GOT3 (cell line): ENCODE measurements at places on chromosomes 12 and 14.

GRCh38 chr12:27810756-27811155 is 30.7 kb upstream of the MANSC4 start:
- no peak for DNase-seq

DNA sequence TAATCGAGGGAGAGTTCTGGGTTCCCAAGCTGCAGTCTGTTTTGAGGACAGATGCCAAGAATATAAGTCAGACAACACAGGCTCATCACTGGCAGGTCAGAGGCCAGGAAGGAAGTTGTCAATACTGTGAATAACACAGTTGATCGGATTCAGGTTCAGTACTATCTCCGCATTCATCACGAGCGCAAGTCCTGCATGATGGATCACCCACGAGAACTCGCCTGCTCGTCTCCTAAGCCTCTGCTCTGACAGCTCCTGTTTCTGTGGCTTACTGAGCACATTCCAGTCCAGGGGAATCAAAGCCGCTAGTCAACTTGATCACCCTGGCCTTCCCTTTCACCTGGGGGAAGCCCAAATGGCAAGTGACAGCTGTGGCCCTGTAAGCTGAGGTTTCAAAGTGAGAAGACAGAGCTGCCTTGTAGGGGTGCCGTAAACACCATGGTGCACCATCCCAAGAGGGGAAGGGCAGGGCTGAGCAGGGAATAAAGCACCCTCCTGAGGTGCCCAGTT is 60.1 kb upstream of the DICER1 start:
- no peak for DNase-seq

DNA sequence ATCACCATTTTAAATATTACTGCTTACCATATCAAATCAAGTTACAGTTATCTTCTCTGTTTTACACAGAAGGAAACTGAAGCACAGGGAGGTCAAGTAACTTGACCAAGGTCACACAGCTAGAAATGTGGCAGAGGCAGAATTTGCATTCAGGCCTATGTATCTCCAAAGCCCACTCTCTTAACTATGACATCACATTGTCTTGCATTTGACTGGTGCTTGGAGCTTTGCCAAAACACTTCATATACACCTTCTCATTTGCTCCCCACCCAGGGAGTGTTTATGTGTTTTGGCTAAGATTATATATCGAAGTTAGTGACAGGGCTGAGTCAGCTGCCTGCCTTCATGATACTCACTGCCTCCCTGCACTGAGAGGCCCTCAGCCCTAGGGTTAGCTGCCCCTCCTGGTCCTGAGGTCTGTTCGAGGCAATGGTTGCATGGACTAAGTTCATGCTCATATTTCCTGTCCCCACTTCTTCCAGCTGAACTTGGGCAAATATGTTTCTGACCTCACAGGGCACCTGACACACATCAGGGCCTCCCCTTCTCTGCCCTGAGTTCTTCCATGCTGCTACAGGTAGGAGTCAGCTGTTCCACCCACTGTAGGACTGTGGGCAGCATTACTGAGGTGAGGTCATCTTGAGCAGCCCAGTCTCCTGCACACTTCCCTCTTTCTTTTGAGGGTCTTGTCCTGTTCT is 1.8 kb downstream of the GALNT6 start:
- DNase-seq: no peak

- no peak for DNase-seq
These were observed 71.3 kb downstream of the LRP6 start for GRCh38 chr12:12195516-12195915.

DNA sequence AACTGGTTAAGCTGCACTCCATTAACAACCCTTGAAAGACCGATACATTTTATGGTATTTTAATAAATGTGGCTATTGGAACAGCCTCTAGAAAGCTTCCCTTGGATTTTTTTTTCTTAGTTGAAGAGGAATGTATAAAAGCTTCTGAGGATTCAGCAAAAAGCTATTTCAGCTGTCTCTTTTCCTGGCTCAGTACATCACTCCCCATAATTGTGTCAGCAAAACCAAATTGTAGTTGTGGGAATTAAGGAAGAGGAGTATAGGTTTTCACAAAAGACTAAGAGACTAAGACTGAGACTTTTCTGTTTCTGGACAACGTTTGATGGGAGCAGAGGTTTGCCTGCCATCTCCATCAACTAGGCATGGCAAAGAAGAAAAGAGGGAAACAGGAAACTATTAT is 106.5 kb downstream of the C12orf50 start:
- DNase-seq: no peak

DNA sequence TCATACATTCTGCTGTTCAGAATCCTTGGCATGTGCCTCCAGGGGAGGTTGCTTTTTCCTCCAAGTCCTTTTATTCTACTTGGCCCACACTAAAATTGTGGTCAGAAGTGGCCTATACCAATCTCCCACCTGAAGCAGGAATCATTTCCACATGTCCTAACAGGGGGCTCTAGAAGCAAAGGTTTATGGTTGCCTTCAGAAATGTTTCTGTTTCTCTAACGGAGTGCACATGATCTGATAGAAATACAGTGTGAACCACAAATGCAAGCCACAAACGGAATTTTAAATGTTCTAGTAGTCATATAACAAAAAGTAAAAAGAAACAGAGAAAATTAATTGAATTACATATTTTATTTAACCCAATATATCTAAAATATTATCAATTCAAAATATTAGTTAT is 4.0 kb downstream of the PTGER2 start:
- no peak for DNase-seq

DNA sequence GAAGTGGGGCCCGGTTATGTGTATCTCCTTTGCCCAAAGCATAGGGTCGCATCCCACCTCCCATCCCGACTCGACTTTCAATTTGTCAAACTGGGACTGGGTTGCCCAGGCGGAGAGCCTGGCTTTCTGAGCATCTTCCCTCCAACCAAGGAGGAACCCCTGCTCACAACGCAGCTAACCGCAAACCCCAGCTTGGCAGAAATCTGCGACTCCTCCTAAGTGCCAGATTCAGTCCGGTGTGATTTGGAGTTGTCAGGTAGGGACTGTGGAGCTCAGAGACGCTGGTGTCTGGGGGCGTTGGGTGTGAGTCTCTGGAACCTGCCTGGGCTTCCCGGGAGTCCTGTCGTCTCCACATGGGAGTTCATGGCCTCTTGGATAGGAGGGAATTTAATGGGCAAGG is 1126.7 kb downstream of the AACS start:
- no peak for DNase-seq

GRCh38 chr12:99706736-99707473 is 59.4 kb downstream of the GARIN6 start:
- DNase-seq: no peak

DNA sequence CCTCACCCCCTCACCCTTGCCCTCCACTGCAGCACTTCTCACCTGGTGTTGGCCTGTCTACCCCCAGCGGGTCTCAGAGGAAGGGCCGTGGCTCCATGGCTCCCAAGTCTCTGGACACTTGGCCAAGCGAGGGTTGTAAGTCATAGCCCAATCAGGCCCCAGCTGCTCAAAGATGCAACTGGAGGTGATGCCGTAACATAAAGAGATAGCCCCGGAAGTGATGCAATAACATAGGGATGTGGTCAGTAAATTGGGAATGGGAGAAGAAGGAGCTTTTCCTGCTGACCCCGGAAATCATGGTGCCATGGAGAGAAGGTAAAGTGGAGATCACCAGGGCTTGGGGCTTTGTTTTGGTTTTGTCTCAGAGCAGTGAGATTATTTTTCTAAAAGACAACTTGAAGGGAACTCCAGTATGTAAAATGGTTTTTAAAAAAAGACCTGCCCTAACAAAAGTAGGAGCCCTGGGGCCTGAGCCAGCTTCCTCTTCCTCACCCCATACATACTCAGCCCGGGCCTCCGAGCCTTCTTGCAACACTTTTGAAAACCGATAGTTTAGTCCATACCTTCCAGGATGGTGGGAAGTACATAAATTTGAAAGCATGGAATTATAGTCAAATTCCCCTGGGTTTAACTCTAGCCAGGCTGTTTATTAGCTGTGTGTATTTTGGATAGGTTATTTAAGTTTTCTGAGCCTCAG is 212.5 kb downstream of the CRADD start:
- no peak for DNase-seq

- no peak for DNase-seq
These were observed 385.4 kb upstream of the TMEM132C start for GRCh38 chr12:127881371-127882140.

DNA sequence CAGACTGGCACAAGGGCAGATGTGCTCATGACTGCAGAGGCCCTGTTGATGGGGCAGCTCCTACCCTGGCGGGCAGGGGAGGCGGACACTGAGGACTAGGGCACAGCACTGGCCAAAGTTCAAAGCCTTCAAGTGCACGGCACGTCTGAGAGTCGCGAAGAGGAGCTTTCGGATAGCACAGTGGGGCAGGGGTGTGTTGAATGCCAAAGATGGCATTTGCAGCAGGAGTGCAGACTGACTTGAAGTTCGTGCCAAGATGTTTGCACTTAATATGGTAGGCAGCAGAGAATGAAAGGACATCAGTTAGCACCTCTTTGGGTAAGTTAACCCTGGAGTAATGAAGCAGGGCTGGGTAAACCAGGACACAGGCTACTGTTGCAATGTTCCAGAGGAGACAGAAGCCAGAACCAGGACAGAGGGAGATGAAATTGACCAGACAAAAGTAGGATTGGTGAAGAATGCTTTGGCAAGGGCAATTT is 6.7 kb upstream of the EML1 start:
- DNase-seq: no peak

DNA sequence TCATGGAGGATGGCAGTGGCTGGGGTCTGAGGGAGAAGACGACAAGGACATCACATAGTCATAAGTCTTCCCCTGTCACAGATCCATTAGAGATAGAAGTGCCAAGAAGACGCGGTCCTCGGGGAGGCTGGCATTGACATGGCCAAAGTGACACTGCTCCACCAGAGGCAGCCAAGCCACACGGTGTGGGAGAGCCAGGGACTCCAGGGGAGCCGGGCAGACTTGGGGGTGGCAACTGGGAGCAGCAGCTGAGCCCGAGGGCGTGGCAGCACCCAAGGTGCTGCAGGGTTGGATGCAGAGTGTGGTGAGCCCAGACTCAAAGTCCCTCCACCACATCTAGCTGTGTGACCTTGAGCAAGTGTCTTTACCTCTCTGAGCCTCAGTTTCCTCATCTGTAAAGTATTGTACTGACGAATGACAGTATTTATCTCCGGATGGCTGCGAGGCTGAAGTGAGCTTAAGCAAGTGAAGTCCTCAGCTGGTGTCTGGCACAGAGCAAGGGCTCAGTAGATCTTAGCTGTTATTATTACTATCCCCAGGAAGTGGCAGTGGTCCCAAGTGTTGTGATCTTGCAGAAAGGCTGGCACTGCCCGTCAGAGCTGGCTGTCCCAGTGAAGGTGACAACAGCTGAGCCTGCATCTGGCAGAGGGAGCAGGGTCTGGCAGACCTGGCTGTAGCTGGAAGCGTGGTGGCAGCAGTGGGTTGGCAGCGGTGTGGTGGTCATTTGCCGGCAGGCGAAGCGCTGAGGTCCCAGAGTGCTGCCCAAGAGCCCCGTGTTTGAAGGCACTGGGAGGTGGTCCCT is 54.9 kb downstream of the ZNF664 start:
- DNase-seq: no peak

GRCh38 chr14:37590428-37591139 is 4.5 kb downstream of the FOXA1 start:
- DNase-seq: no peak

DNA sequence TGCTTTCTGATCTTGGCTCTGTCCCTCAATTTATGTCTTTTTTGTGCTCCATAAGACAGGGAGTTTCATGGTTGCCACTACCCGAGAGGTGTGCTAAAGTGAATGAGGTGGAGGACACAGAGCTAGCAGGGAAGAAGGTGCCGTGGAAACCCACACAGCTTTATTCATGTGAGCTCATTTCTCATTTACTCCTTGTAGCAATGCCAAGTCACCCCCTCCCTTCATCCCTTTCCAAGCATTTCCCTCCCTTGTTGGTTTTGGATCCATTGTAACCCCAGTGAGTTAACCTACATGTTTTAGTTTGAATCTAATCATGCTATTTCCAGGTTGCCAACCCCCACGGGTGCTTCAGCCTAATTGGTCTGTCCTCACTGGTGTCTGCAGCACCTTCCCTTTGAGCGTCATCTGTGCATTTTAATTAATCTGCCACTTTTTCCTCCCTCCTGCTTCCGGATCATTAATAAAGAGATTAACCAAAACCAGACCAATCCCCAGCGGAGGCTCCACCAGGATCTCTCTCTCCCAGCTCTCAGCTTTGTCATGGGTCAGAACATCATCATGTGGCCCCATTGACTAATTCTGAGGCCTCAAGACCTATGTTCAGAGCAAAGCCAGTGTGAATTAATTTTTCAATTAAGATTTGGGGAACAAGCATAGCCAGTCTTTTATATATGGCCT is 56.2 kb downstream of the NTF3 start:
- no peak for DNase-seq

DNA sequence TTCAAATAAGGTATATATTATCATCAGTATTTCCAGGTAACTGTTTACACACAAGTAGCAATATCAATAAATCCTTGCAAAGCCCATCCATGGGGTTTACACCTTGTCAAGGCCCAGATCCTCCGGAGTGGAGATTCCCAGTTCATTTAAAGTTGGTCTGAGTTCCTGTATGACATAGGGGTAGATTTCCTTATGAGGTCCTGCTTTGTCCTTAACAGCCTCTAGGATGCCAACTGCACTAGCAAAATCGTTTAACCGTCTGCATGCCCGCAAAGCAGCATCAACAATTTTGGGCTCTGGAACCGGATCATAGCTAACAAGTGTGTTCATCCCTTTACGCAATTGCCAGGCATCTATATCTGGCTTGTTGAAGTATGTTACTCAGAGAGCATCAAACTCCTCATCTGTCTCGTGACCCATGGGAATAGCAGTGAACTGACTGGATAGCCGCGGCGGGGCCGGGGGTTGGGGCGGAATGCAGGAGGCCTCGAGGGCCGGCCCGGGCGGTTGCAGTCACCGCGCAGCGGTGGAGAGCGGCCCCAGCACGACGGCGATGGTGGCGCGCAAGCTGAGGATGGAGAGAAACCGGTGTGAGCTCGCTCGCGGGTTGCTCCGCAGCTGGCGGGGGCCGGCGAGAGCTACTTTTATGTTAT is 30.6 kb upstream of the FBXO34 start:
- no peak for DNase-seq

DNA sequence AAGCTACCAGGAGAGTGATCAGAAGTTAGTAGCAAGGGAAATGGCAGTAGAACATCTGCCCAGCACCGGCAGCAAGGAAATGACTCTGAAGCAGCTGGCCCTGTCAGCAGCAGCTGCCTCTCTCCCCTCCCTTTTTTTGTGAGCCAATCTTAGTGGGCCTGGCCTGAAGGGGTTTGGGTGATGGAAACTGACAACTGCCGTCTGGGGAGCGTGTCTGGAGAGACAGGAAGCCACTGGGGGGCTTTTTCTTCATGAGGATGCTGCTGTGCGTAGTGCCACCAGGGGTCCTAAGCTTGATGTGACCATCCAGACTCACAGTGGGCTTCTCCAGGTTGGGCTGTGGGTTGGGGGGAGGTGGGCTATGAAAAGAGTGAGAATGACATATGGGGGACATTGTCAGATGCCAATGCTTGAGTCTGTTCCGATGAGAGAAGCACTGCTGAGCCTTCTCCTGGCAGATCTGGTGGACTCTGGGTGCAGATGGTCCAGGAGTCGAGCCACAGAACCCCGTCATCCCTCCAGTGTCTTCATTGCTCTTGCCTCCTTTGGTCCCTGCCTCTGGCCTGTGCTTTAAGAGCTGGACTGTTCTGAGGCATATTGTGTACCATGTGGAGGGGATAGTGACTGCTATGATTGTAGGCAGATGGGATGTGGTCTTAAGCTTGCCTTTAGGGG is 87.6 kb upstream of the HIF1A start:
- no peak for DNase-seq
